ENCODE measurements at places on chromosomes 2 and 18.

DNA sequence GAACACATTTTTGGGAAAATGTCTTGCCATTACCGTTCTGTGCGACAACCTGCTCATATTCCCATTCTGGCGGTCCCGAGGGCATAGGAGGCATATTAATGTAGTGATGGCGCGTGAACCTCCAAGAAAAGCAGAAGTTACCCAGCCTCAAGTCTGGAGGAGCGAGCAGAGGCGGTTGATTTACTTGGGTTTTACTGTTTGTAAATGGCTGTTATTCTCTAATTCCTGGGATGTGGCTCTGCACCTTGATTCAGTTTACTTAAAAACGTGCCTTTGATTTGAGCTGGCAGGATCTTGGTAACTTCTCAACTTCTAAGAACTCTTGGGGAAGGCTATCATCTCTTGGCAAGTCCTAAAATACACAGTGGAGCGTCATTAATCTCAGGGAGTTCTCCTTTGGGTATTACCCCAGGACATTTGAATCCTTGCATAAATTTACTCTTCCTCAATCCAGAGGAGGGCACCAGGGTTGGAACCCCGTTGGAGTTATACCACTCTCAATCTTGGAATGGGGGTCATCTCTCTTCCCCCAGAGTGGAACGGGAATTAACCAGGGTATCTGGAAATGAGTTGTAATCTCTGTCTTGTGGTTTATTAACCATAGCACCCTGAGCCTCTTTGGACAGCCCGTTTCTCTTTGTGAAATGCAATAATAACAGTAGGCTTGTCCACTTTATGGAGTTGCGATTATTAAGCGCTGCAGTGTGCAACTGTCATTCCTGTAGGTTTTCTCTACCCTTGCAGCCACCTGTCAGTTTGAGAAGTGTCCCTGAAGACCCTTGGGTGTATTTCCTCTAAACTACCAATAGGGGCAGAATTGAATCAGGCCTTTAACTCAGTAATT lies 2.1 kb downstream of the HK2 start:
- no peak for DNase-seq

DNA sequence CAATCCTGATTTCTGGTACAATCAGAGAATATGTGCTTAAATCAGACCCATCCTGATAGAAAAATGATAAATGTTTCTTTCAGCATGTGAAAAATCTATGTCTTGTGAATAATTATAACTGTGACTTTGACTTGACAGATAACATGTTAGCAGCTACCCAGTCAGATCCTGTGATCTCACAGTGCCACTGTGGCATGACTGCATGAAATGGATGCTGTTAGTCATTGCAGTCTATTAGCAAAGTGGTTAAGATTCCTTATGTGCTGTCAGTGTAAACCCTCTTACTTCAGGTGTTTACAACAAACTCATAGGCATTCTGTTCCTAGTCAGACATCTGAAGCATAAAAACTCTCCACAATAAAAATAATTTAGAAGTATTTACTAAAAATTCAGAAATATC lies 244.6 kb upstream of the RND3 start:
- DNase-seq: no peak

DNA sequence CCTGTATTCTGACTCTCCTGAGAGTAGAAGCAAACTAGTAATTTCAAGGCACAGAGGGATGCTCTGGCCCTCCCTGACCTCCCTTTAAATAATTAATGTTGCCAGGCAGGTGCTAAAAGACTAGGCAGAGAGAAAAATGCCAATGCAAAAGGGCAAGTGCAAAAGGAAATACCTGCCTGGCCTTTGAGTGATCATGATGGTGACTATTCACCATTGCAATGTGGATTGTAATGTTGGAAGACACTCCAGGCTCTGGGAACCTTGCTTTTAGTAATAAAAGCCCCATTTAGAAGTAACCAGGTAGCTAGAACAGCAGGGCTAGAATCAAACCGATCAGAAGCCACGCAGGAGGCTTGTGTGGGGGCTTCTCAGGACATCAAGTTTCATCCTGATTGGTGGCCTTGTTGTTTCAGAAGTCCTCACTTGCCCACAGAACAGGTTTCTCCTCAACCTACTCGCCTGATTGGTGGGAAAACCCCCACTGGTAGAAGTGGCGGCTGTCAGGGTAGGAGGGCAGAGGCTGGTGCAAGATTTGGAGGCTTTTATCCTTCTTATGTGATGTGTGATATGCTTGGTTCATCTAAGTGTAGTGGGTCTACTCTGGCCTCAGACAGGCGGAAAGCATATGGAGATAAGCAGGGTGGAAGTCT lies 16.0 kb upstream of the CHRNA1 start:
- DNase-seq: no peak

GRCh38 chr2:19895535-19895934 lies 6.2 kb downstream of the TTC32 start:
- no peak for DNase-seq

GRCh38 chr2:20355131-20355530 lies 4.5 kb upstream of the PUM2 start:
- DNase-seq: no peak

All from activated CD4-positive, CD25-positive, alpha-beta regulatory T cell (primary cell).